Stimulated activated CD8-positive, alpha-beta memory T cell treated with anti-CD3 and anti-CD28 coated beads, Interleukin-4, amount 100 ng/mL, for 4 hours (primary cell): ENCODE measurements at places on chromosomes 12 and 14.
A peak's percentile ranks its signal among the peaks of the same experiment; 100 is the strongest.

GRCh38 chr12:131758016-131758739 is 47.3 kb downstream of the SFSWAP start:
- DNase-seq, result no peak

DNA sequence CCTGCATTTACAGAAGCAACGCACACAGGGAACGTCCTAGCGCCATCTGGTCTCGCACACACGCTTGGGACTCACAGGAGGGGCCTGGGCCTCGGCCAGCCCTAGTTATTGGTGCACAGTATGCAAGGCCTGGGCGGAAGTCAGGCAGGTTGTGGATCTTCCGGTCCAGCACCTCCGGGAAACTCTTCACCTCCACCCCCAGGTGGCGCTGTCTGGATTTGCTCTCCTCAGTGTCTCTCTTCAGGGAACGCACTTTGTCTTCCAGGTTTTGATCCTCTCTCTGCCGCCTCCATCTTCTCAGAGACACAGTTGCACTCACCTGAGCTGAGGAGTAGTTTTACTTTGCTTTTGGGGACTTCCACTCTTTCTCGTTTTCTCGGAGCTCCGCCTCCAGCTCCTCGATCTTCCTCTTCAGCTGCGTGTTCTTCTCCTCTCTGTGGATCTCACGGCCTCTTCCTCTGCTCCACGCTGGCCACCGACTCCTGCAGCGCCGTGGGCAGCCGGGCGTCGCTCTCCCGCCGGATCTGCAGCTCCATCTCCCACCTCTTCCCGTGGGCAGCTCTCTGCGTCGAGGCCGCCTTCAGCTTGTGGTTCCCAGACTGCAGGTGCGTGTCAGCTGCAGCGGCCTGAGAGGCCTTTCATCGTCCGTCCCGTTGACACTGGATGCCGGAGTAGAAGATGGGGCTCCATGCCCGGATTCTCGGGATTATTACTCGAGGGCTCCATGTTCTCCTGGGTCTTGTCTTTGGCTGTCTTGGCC is 933.8 kb downstream of the TMEM121 start:
- peak; percentile 21 for DNase-seq

- DNase-seq, result no peak
These were observed 56.6 kb downstream of the TTC9 start for GRCh38 chr14:70698288-70698687.

DNA sequence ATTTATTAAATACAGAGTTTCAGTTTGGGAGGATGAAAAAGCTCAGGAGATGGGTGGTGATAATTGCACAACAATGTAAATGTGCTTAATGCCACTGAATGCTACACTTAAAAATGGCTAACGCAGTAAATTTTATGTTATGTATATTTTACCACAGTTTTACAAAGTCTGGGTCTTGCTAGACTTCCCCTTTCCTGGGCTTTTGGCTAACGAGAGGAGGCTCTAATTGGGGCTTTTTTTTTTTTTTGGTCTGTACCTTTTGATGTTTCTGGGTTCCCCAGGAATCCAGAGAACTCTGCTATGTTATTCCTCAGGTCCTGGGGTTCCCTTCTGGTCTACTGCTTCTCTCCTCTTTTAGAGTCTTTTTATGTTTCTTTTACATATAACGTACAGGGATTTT is 355.5 kb downstream of the CACNA1C start:
- DNase-seq, result no peak

DNA sequence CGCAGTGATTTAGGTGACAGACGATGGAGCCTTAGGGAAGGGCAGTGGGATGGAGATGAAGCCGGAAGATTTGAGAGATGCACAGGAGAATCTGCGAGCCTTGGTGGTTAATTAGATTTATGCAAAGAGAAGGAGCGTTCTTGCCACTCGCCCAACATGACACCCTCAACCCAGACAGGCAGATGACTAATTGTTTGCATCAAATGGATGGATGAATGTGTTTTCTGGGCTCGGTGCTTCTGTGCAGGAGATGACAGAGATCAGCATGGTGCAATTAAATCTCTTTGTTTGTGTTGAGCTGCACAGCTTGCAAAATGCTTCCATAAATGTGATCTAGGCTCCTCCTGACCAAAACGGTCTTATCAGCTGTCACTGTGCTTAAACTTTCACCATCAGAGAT is 202.3 kb upstream of the PRMT8 start:
- no peak for DNase-seq

GRCh38 chr14:103516426-103517173 is 6.0 kb downstream of the CKB start:
- no peak for DNase-seq

- DNase-seq, result no peak
These were observed 308.2 kb downstream of the EMP1 start for GRCh38 chr12:13504736-13505135.

DNA sequence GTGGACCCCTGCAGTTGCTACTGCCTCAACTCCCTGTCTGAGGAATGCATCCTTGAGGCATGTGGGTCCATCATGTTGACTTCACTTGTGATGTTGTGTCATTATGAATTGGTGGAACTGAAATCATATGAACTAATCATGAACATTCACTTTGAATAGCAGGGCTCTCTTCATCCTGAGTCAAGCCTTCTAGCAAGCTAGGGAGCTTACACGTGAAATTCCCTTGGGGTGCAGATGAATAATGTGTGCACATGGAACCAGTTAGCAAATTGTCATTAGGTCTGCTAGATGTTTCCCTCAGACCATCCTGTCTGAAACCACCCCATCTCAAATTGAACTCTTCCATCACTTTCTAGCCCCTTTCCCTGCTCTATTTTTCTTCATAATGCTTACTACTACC is 3.6 kb downstream of the COQ6 start:
- no peak for DNase-seq

- DNase-seq, result no peak
These were observed 38.2 kb upstream of the SYCP3 start for GRCh38 chr12:101777485-101777884.

DNA sequence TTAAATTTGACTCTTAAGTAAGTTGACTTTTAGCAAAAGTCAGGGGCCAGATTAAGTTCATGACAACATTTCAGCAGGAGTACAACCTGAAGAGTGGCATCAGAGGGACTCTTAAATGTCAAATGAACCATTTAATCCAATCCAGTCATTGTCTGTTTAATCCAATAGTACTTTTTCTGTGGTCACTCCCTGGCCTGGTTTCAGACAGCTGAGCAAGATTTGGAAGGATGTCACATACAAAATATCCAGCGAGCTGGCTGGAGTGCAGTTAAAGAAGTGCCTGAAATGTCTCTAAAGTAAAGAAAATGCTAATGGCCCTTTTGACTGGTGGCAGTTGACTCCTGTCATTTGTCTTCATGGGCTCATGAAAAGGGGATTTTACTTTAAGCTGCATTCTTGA is 1082.1 kb downstream of the AACS start:
- DNase-seq, result no peak
